Activated CD4-positive, alpha-beta T cell treated with anti-CD3 and anti-CD28 coated beads for 1 hour (primary cell): ENCODE measurements at places on chromosomes 7 and 10.

GRCh38 chr10:75226656-75227055, 9.1 kb downstream of the COMTD1 start:
- DNase-seq = no peak

DNA sequence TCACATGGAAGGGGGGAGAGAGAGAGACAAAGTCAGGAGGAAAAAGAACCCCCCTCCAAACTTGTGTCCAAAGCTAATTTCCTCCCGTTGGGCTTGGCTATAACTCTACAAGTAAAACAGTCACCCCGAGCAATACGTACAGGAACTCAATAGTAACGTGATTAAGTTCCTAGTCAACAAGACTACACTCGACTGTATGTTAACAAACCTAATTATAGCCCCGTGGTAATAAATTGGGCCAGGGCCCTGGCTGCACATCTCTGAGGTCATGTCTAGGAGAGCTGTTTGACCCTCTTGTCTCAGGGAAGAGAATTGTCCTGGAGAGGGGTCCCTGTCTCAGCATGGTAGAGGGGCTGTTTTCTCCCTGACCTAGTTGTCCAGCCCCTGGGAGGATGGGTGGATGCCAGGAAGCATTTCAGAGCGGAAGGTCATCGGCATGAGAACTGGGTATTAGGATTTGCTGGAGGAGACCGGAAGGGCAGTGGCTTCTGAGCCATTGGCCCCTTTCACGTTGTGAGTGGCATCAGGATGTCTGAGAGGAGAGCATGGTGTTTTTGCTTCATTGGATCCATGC, 60.2 kb upstream of the COMTD1 start:
- no peak for DNase-seq

GRCh38 chr7:15245831-15246230, 316.0 kb downstream of the AGMO start:
- no peak for DNase-seq

- DNase-seq = no peak
These were observed 61.9 kb downstream of the RBM33 start for GRCh38 chr7:155706376-155706775.

DNA sequence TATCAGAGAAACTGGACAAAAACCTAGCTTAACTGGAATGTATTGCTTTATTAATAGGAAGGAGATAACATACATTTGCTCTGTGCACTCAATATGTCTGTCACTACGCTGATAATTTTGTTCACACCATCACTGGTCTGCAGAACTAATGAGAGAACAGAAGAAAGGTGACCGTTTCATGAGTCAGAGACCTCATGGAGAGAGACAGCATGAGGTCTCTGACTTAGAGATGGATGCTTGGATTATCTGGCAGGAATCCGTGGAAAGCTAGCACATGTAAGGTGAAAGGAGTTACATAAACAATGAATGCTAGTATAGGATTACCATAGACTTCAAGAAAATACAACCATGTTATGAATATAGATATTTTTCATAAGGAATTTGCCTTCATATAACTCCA, 947.3 kb downstream of the IPMK start:
- DNase-seq = no peak

GRCh38 chr7:26293569-26294308, 2.1 kb downstream of the SNX10 start:
- peak; percentile 12 for DNase-seq

GRCh38 chr7:115340828-115341227, 418.9 kb downstream of the MDFIC start:
- no peak for DNase-seq
